KG1 (cell line): ENCODE measurements at places on chromosomes 3 and 15.

- no peak for DNase-seq
These were observed 210.7 kb upstream of the TRIM42 start for GRCh38 chr3:140467104-140467577.

DNA sequence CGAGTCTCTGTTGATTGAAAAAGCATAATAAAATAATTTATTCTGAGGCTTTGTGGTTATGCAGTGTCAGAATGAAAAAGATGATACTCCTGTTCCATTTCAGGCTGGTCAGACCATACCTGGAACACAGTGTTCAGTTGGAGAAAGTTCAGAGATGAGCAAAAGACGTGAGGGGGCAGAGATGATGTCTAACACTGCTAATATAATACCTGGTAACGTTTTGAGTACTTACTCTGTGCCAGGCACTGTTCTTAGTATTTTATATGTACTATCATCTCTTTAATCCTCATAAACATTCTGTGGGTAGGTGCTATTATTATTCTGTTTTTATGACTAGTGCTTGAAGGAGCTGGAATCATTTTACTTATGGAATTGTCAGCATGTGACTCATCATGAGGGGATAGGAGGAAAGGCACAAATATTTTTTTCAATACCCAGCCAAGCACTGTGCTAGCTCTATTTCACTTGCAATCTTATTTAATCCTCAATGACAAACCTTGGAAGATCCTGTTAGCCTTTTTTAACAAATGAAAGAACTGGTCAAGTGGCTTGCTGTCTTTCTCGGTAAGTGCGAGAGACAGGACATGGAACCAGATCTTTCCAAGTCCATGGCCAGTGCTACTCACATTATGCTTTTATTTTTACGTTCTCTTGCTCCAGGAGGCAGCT is 31.8 kb downstream of the IQGAP1 start:
- DNase-seq: no peak

- no peak for DNase-seq
These were observed 1028.3 kb upstream of the NR2F2 start for GRCh38 chr15:95302206-95302605.

- no peak for DNase-seq
These were observed 29.7 kb downstream of the CACNA2D2 start for GRCh38 chr3:50473768-50474167.

GRCh38 chr15:71048913-71049675 is 66.2 kb upstream of the THSD4 start:
- DNase-seq: no peak

DNA sequence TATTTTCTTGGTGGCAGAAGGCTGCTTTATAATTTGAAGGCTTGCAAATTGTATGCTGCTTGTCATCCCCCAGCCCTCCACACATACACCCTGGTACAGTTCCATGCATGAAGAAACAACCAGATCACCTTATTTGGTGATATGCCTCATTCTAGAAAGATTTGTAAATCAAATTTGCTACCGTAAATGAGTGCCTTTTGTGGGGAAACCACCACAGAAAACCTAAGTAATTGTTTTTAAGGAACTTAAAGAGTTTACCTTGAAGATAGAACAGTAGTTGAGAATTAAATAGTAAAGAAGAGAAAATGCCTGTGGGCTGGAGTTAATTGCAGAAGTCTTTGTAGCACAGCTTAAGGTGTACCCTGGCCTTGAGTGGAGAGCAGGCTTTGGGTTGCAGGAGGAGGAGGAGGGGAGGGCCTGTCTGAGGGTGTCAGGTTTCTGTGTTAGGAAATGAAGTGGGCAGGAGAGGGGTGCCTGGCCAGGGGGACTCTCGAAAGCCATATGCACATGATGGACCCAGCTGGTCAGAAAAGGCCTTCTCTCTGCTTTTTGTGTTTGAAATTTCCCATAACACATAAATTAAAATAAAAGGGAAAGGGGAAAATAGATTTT is 6.9 kb downstream of the NIPA2 start:
- no peak for DNase-seq

DNA sequence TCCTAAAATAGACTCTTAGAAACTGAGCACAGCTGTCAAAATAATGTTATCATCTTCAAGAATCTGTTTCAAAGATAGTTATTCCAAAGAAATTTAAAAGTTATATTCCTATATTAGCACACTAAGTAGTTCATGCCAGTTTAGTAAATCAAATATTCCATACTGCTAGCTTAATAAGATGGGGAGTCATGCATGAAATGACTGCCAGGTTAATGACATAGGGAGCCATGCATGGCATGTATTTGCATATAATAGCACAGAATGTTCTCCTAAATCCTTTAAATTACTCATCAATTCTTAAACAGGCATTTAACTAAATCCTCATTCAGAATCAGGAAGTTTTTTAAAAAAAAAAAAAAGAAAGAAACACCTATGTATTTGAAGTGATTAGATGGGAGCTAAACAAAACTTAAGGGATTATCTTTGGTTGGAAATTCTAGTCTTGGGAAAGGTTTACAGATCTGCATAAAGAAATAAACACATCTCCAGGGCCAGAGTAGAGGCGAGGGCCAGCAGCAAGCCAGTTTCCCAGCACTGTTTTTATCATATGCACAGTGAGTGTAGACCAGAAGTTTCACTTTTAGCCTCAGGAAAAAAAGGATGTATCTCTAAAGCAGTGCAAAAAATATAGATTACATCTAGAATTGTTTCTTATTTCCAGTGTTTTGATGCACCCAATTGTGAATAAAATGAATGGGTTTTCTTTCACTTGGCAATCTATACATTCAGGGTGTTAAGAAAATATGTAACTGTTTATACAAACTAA is 366.4 kb upstream of the AGTR1 start:
- no peak for DNase-seq

DNA sequence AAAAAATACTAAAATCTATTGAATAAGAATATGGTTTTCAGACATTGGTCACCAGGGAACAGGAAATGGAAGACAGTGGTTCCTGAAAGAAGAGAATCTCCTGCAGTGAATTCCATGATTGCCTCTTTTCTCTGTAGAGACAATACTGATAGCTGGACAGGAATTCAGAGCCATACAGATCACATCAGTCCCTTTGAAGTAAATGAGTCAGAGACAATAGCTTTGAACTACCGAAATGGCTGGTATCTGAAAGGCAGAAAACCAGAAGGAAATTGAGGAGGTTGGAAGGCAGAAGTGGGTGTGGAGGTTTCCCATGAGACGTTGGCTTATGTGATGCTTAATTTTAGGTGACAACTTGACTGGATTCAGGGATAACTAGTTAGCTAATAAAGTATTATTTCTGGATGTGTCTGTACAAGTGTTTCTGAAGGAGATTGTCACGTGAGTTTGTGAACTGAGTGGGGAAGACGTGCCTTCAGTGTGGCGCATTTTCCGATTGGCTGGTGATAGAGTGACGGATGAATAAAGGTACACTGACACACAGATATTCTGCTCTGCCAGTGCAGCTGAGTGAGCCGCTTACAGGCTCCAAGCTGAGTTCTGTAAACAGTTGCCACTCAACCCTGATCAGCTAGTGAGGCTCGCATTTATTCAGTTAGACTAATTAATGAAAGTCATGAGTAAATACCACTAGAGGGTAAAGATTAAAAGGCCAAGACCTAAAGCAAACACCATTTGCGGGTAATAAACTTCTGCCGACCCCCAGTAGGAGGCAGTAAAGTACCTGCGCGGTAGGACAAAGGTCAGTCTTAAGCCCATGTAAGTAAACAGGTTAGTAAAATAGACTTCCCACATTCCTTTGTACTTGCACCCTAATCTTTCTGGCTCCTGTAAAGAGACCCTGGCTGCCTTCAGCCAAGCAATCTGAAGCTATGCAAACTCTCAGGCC is 1298.6 kb downstream of the SI start:
- DNase-seq: no peak

- DNase-seq: no peak
These were observed 25.1 kb upstream of the MTMR10 start for GRCh38 chr15:31016446-31016915.

GRCh38 chr3:53978386-53978785 is 86.7 kb upstream of the SELENOK start:
- DNase-seq: no peak

GRCh38 chr3:57370341-57370740 is 77.9 kb upstream of the ASB14 start:
- no peak for DNase-seq

DNA sequence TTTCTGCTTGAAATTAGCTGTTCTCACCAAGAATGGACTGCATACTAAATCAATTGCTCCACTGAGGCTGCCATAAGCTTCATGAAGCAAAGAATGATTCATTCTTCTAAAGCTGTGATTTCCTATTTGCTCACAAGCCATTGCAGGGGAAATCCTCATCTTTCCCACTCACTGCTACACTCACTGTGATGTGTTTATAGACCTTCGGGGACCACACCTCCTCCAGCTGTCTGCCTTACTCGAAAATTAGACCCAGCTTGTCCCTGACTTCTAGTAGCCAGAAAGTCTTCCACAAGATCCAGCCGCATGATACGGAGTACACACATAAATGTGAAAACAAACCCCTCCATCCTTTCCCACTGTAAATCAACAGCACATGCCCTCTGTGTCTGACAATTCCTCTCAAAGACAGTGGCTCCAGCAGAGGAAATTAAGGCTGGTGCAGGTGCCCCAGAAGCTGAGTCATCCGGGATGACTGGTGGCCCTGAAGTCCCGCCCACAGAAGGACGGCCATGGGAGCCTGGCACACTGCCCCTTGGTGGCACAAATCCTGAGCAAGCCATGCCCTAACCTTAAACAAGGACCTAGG is 172.0 kb downstream of the STT3B start:
- no peak for DNase-seq
